Heart right ventricle (tissue), 16 donors: ENCODE measurements at places on chromosomes 6 and 20. TPM values are rescaled to one million over a fixed set of nuclear protein-coding genes. Genes with fewer than 3 reads are reported as not detected.

GRCh38 chr6:158826819-158827501 is 7.8 kb upstream of the EZR start:
- DNase-seq, result no peak
- no peaks in the 10 kb centered on the region for H3K36me3 ChIP-seq
- no peak overlapping the region for H3K27ac ChIP-seq
- no peak overlapping the region for H3K4me3 ChIP-seq
- peaks cover 11% of the 10 kb centered on the region for H3K4me1 ChIP-seq

DNA sequence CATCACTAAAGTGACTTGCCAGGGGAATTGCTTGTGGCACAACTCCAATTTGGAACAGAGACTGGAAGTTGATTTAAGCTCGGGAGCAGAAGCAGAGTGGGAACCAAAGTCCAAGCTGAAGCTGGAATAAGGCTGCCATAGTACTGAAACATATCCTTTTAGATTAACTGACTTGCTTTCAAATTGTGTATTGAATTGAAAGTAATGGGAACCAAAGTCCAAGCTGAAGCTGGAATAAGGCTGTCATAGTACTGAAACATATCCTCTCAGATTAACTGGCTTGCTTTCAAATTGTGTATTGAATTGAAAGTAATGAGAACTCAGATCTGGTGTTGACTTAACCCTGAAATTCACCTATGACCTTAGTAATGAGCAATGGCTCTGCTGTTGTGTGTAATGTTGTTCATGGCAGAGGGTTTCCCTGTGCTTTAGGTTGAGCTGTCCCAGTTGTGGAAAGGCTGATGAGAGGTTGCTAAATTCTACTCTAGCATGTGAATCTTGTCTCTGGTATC is 40.2 kb downstream of the CENPW start:
- H3K36me3 ChIP-seq, result no peaks in the 10 kb centered on the region
- no peak overlapping the region for H3K27ac ChIP-seq
- H3K27me3 ChIP-seq, result no peaks in the 10 kb centered on the region
- no peaks in the 10 kb centered on the region for H3K4me1 ChIP-seq
- no peak overlapping the region for H3K4me3 ChIP-seq

GRCh38 chr6:44263354-44264100 is 1.8 kb downstream of the NFKBIE start:
- H3K4me1 ChIP-seq, result peaks cover 47% of the 10 kb centered on the region
- H3K36me3 ChIP-seq, result no peaks in the 10 kb centered on the region
- peak overlapping the region; percentile 28 for H3K27ac ChIP-seq
- no peak for DNase-seq
- H3K4me3 ChIP-seq, result no peak overlapping the region
- peaks cover 5% of the 10 kb centered on the region for H3K27me3 ChIP-seq

DNA sequence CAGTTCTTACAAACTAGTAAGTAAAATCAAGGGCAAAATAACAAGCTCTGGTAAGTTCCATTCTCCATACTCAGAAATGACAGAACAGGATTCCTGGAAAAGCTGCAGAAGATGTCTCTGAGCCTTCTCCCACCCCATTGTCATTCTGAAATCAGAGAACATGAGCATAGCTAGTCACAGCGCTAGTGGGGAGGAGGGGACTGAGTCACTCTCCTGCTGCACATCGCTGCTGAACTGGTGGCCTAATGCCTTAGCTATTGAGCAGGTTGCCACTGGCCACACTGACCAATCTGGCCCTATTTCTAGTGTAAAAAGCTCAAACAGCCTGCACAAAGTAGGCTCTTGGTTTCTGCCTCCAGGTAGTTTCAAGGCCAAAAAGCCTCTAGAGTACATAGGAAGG is 26.1 kb upstream of the RIPPLY2 start:
- H3K4me1 ChIP-seq, result no peaks in the 10 kb centered on the region
- H3K4me3 ChIP-seq, result no peak overlapping the region

- DNase-seq, result no peak
- H3K4me3 ChIP-seq, result no peak overlapping the region
- H3K27me3 ChIP-seq, result peaks cover 7% of the 10 kb centered on the region
- H3K4me1 ChIP-seq, result no peaks in the 10 kb centered on the region
- H3K27ac ChIP-seq, result no peak overlapping the region
- H3K36me3 ChIP-seq, result no peaks in the 10 kb centered on the region
Observed at GRCh38 chr20:61745397-61746146, 320.1 kb downstream of the TAF4 start.

The SLC22A2 gene
- total RNA-seq, result not detected

The LHFPL5 gene
- total RNA-seq, result not detected

The GTF2H4 gene
- total RNA-seq, result 13.7 TPM

The OPRM1 gene
- total RNA-seq, result not detected

The SSR1 gene
- total RNA-seq, result 80.5 TPM
